Cardiac ventricle fibroblast (primary cell): ENCODE measurements at places on chromosomes 1 and 21. TPM values are rescaled to one million over a fixed set of nuclear protein-coding genes. Genes with fewer than 3 reads are reported as not detected.

The NBL1 gene
- 98.7 and 113 TPM in 2 replicates for total RNA-seq

The BTBD8 gene
- 2.1 and 3.3 TPM in 2 replicates for total RNA-seq

The LPAR3 gene
- not detected in 2 replicates for total RNA-seq

The MTF2 gene
- 4.1 and 4.2 TPM in 2 replicates for total RNA-seq

The B3GALT2 gene
- total RNA-seq: 0.06 TPM in 1 of 2 replicates, not detected in the other

The IFNLR1 gene
- total RNA-seq: 0.05 TPM in 1 of 2 replicates, not detected in the other

The RIMS3 gene
- total RNA-seq: 0.05 and 0.06 TPM in 2 replicates

The ELOA gene
- total RNA-seq: 28.6 and 32.2 TPM in 2 replicates

The C1QC gene
- not detected in 2 replicates for total RNA-seq

The MCOLN2 gene
- total RNA-seq: 0.20 and 0.56 TPM in 2 replicates
